Right hindlimb (tissue), 1 donor: ENCODE measurements at places on chromosomes 11 and 22.

DNA sequence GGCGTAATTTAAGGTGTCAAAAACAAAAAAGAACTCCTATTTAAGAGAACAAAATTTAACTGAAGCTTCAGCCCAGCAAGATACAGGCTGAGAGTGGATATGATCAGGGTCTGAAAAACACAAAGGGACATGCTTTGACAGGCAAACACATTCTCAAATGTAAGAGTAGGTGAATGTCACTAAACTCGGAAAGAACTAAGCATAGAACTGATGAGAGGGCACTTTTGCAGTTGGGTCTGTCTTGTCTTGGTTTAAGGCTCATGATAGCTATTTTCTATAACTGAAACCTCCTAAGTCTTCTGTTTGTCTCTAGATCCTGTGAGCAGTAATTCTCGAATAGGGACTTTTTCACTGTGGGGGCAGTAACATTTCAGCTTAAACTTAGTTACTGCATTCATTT, 27.0 kb downstream of the F2 start:
- DNase-seq: no peak

- DNase-seq: no peak
Measured at GRCh38 chr11:83238111-83238510, 44.6 kb downstream of the ANKRD42 start.

DNA sequence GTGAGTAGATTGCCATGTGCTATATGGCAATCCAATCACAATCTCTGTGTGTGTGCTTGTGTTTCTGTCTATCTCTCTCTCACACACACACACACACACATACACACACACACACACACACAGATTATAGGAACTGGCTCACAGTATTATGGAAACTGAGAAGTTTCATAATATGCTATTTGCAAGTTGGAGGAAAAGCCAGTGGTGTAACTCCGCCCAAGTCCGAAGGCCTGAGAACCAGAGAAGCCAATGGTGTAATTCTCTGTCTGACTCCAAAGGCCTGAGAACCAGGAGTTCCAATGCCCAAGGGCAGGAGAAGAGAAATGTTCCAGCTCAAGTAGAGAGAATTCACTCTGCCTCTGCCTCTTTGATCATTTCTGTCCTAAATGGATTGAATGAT, 37.2 kb downstream of the GLYATL2 start:
- no peak for DNase-seq

GRCh38 chr11:85132851-85133585, 494.1 kb downstream of the DLG2 start:
- DNase-seq: peak; percentile 51

DNA sequence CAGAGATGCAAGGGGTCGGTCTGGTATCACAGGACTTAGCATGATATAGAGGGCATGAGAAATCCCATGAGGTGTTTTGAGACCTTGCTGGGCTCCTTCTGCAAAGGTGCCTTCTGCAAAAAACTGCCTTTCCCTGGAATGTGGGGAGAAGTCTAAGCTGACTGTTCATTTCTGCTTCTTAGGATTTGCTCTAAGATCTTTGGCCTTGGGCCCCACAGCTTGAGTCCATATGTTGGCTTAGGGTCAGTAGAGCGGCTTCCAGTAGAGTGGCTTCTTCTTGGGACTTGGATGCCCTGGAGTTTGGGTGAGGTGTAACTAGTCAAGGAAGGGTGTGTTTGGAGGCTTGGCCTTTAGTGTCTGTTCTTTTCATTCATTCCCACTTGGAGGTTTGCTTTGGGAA, 37.0 kb downstream of the AMPD3 start:
- DNase-seq: no peak

GRCh38 chr11:22753416-22753815, 76.2 kb downstream of the SVIP start:
- DNase-seq: no peak

DNA sequence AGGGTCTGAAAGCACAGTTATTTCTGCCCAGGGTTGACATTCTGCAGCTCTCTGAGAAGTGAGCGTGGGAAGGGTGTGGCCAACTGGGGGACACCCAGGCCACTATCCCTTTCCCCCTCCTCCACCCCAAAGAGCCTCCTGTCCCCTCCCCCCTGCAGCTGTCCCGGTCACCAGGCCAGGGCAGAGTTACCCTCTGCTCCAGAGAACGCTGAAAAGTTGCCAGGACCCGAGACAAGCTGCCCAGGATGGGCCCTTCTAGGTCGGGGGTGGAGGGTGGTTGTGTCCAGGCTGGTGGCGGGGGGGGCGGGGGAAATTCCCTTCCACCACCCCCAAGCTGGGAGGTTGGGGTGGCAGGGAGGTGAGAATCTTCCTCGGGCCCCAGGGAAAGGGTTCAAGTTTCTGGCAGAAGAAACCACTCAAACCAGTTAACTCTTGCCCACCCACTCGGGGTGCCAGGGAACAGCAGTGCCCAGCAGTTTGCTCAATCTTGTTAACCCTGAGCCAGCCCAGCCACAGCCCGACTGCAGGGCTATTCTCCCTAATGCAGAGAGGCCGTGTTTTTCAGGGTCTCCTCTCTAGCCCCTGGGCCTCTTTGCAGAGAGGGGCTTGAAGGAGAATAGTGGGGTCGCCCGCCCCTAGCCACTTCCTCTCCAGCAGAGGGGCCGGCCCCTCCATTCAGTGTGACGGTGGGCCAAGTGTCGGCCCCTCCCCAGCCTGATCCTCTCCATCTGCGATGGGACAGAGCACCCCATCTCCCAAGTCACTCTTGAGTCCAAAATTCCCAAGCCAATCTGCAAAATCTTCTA, 697 bp downstream of the LGALS1 start:
- DNase-seq: peak; percentile 79

DNA sequence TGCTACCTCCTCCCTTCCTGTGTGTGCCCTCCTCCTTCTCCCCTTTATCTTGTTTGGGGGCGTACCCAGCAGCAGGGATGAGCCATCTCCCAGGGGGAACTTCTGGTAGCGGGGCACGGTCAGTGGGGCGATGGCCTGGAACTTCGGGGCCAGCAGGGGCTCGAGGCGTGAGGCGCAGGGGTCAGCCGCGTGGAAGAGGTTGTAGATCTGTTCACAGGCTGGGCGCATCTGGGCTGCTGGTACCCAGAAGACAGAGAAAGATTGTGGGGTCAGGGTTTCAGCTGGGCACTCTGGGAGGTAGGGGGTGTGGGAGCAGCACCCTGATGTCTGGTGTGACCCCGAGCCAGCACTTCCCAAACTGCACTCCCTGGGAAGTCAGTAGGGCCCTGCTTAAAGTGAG, 9.1 kb downstream of the PITPNM1 start:
- no peak for DNase-seq

DNA sequence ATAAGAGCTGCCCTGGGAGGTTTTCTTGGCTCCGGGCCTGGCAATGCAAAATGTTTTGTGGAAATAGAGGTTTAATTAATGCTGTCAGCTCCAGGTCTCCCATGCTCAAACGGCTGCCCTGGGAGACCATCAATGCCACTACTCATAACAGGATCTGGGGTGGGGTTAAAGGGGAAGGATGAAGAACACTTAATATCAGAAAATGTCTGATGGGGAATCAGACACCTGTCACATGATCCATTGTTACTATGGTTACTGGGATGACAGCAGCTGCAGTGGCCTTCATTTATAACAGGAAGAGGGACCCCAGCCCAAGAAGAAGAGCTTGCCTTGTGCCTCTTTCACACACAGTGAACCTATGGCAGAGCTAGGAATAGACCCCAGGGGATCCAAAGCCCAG, 2.2 kb upstream of the SYT13 start:
- no peak for DNase-seq

GRCh38 chr22:30572840-30573593, 1.4 kb downstream of the GAL3ST1 start:
- no peak for DNase-seq

DNA sequence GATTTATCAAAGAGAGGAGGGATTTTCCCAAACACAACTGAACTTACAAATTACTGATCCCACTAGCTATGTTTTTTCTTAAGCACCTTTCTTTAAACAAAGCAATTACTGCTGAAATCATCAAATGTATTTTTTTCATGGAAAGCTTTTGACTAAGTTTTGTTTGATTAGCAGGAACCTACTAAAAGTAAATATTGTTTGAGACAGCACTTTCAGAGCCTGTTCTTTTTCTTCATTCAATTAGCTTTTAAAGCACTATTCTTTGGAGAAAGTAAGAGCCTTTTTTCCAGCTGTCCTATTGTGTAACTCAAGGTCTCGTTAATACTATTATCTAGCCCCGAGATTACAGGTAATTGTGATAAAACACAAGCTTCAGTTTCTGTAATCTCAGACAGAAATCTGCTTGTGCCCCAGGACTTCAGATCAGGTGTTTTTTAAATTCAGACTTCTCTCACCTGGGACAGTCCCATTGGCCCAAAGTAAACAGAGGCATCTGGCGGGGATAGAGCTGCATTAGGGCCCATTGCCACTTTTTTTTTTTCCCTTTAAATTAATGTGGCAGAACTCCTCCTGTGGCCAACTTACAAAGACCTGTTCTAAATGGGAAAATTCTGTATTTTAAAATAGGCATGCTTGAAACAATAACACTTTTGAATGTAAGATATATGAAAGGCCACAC, 11.0 kb downstream of the CSTPP1 start:
- no peak for DNase-seq
